ENCODE measurements at places on chromosomes 1 and 21. TPM values are rescaled to one million over a fixed set of nuclear protein-coding genes. Genes with fewer than 3 reads are reported as not detected.
A peak's percentile ranks its signal among the peaks of the same experiment; 100 is the strongest.

RIPPLY3 gene
- 0.21 TPM for total RNA-seq

DISC1 gene
- 16.0 TPM for total RNA-seq

TMEM82 gene
- total RNA-seq = not detected

PGLYRP3 gene
- total RNA-seq = not detected

GRCh38 chr1:160862203-160863060 is at the start of gene CD244:
Gene CD244, minus strand, starts transcription at chr1:160862887. Its CDS starts 210 bp downstream, at chr1:160862677.
- H3K27me3 ChIP-seq = no peaks in the 10 kb centered on the region
- H3K36me3 ChIP-seq = no peaks in the 10 kb centered on the region
- no peak within 1 kb of the TSS for H3K27ac ChIP-seq
- no peaks in the 10 kb centered on the region for H3K4me1 ChIP-seq
- peak; percentile 67 for DNase-seq
- no peak within 1 kb of the TSS for H3K4me3 ChIP-seq

DNA sequence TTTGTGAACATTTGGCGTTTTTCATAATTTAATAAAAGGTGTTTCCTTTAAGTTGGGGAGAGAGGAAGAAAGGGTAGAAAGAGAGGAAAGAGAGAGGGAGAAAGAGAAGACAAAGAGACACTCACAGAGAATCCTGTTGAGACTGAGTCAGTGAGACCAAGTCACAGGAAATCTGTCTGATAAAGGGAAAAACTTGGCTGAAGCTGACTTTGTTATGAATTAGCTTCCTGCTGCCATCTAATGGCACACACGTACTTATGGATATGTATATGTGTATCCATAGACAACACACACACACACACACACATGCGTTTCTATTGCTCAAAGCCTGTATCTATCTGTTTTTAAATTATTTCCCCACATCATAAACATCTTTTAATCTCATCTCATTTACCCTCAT is 42.5 kb upstream of the DISC1 start:
- no peaks in the 10 kb centered on the region for H3K27me3 ChIP-seq
- no peak for DNase-seq
- H3K27ac ChIP-seq = no peak overlapping the region
- H3K4me1 ChIP-seq = peaks cover 3% of the 10 kb centered on the region
- no peak overlapping the region for H3K4me3 ChIP-seq

GRCh38 chr1:232296461-232296860 is 333.5 kb downstream of the SIPA1L2 start:
- no peaks in the 10 kb centered on the region for H3K36me3 ChIP-seq
- H3K27ac ChIP-seq = no peak overlapping the region
- no peak for DNase-seq
- H3K4me3 ChIP-seq = no peak overlapping the region

GRCh38 chr1:219236933-219237610 is 63.4 kb downstream of the LYPLAL1 start:
- H3K36me3 ChIP-seq = no peaks in the 10 kb centered on the region
- no peaks in the 10 kb centered on the region for H3K27me3 ChIP-seq
- no peak for DNase-seq
- peaks cover 10% of the 10 kb centered on the region for H3K4me1 ChIP-seq
- no peak overlapping the region for H3K4me3 ChIP-seq

- H3K4me1 ChIP-seq = peaks cover 8% of the 10 kb centered on the region
- no peak overlapping the region for H3K27ac ChIP-seq
- no peak for DNase-seq
- H3K27me3 ChIP-seq = no peaks in the 10 kb centered on the region
These were observed 731.2 kb downstream of the USP25 start for GRCh38 chr21:16460936-16461335.

- peaks cover 6% of the 10 kb centered on the region for H3K4me1 ChIP-seq
- H3K27me3 ChIP-seq = peaks cover 6% of the 10 kb centered on the region
- no peaks in the 10 kb centered on the region for H3K36me3 ChIP-seq
- DNase-seq = no peak
- H3K4me3 ChIP-seq = no peak overlapping the region
- no peak overlapping the region for H3K27ac ChIP-seq
These were observed 2.5 kb upstream of the TTLL10 start for GRCh38 chr1:1171161-1171545.

- no peak overlapping the region for H3K27ac ChIP-seq
- no peaks in the 10 kb centered on the region for H3K36me3 ChIP-seq
- H3K4me3 ChIP-seq = no peak overlapping the region
- DNase-seq = no peak
- H3K27me3 ChIP-seq = peaks cover 36% of the 10 kb centered on the region
These were observed 9.2 kb upstream of the NOS1AP start for GRCh38 chr1:162060314-162060713.

DNA sequence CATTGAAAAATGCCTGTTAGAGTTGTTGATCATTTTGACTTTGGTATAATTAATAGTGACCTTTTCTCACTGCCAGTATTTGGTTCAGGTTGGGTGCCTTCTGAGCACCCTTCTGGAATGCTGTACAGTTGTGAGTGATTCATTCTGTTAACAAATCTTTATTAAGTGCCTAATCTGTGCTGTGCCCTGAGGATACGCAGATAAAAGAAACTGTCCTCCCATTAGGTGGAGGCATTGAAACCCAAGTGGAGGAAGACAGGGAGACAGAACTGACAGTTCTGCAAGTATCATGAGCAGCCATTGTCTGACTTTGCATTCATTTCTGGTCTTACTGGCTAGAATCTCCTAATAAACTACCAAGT is 76.1 kb upstream of the ZNF326 start:
- peaks cover 2% of the 10 kb centered on the region for H3K4me1 ChIP-seq
- DNase-seq = no peak
- no peak overlapping the region for H3K27ac ChIP-seq
- H3K4me3 ChIP-seq = no peak overlapping the region
- H3K36me3 ChIP-seq = peaks cover 9% of the 10 kb centered on the region
- H3K27me3 ChIP-seq = no peaks in the 10 kb centered on the region

GRCh38 chr1:4379451-4380175 is 274.8 kb upstream of the AJAP1 start:
- no peaks in the 10 kb centered on the region for H3K36me3 ChIP-seq
- DNase-seq = no peak

- H3K27me3 ChIP-seq = no peaks in the 10 kb centered on the region
- H3K36me3 ChIP-seq = peaks cover 11% of the 10 kb centered on the region
- no peak for DNase-seq
These were observed 12.2 kb downstream of the ALG6 start for GRCh38 chr1:63379583-63379982.

DNA sequence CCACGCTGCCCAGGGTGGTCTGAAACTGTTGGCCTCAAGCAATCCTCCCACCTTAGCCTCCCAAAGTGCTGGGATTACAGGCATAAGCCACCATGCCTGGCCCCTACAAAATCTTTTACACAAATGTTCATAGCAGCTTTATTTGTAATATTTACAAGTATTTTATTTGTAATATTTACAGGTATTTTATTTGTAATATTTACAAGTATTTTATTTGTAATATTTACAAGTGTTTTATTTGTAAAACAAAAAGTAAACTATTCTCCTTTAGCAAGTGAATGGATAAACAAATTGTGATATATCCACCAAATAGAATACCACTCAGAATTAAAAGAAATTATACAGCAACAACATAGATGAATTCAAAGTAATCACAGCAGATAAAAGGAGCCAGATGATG is 11.4 kb upstream of the FNBP1L start:
- H3K36me3 ChIP-seq = no peaks in the 10 kb centered on the region
- no peak for DNase-seq
- peaks cover 13% of the 10 kb centered on the region for H3K27me3 ChIP-seq

GRCh38 chr1:56833088-56833487 is 13.9 kb upstream of the FYB2 start:
- no peaks in the 10 kb centered on the region for H3K36me3 ChIP-seq

GRCh38 chr1:193058529-193059281 is 455 bp downstream of the UCHL5 start:
- H3K27me3 ChIP-seq = no peaks in the 10 kb centered on the region
- H3K36me3 ChIP-seq = peaks cover 11% of the 10 kb centered on the region
- no peak for DNase-seq
- peak overlapping the region; percentile 99 for H3K27ac ChIP-seq
- peaks cover 35% of the 10 kb centered on the region for H3K4me1 ChIP-seq
- peak overlapping the region; percentile 100 for H3K4me3 ChIP-seq

GRCh38 chr21:33657124-33657820 is 15.0 kb downstream of the ITSN1 start:
- H3K36me3 ChIP-seq = peaks cover 9% of the 10 kb centered on the region
- H3K27me3 ChIP-seq = no peaks in the 10 kb centered on the region
- DNase-seq = no peak
- no peak overlapping the region for H3K4me3 ChIP-seq

GRCh38 chr1:244319283-244320132 is 132.2 kb downstream of the ADSS2 start:
- no peak overlapping the region for H3K4me3 ChIP-seq
- H3K36me3 ChIP-seq = no peaks in the 10 kb centered on the region
- peak overlapping the region; percentile 42 for H3K27ac ChIP-seq
- peak; percentile 15 for DNase-seq
- H3K27me3 ChIP-seq = no peaks in the 10 kb centered on the region

DNA sequence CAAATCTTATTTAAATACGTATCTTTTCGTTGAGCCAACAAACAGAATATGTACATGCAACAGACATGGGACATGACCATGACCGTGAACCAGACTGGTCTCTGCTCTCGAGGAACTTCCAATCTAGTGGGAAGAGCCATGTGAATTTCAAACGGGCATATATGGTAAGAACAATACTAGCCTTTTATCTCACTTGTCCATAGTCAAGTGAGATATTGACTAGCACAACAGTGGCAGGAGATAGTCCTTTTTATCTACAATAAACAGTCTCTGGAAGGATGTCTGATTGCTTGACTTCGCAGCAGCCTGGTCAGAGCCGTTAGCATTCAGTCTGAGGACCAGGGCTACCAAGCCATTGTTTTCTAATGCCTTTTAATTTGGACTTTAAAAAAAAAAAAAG is 12.6 kb upstream of the PLA2G2C start:
- no peaks in the 10 kb centered on the region for H3K4me1 ChIP-seq
- H3K27me3 ChIP-seq = peaks cover 15% of the 10 kb centered on the region
- H3K4me3 ChIP-seq = no peak overlapping the region
- H3K27ac ChIP-seq = no peak overlapping the region
- DNase-seq = no peak

DNA sequence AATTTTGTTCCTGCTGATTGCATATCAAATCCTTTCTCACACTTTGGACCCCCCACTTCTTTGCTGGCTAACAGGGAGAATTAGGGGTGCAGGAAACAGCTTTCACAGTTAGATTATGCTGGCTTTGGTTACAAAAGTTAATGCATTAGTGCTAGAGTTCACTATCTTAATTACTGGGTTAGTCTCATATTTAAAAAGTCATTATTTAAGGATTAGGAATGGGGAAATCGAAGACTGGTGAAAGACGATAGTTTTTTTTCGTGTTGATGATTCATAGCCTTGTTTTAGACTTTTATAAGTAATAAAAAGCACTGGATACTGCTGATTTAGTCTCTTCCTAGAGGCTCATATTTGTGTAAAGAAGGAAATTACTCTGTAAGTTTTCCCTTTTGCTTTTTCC is 11.6 kb downstream of the ST6GALNAC3 start:
- H3K27me3 ChIP-seq = no peaks in the 10 kb centered on the region
- H3K4me3 ChIP-seq = no peak overlapping the region
- H3K4me1 ChIP-seq = peaks cover 9% of the 10 kb centered on the region
- no peak overlapping the region for H3K27ac ChIP-seq
- no peaks in the 10 kb centered on the region for H3K36me3 ChIP-seq
- DNase-seq = no peak

GRCh38 chr1:68230901-68231626 is 1.3 kb downstream of the WLS start:
- peaks cover 9% of the 10 kb centered on the region for H3K36me3 ChIP-seq
- peak overlapping the region; percentile 94 for H3K4me3 ChIP-seq
- DNase-seq = no peak
- H3K4me1 ChIP-seq = peaks cover 43% of the 10 kb centered on the region
- H3K27ac ChIP-seq = peak overlapping the region; percentile 90
